Activated CD4-positive, alpha-beta T cell treated with anti-CD3 and anti-CD28 coated beads for 24 hours (primary cell): ENCODE measurements at places on chromosomes 11 and 22.

DNA sequence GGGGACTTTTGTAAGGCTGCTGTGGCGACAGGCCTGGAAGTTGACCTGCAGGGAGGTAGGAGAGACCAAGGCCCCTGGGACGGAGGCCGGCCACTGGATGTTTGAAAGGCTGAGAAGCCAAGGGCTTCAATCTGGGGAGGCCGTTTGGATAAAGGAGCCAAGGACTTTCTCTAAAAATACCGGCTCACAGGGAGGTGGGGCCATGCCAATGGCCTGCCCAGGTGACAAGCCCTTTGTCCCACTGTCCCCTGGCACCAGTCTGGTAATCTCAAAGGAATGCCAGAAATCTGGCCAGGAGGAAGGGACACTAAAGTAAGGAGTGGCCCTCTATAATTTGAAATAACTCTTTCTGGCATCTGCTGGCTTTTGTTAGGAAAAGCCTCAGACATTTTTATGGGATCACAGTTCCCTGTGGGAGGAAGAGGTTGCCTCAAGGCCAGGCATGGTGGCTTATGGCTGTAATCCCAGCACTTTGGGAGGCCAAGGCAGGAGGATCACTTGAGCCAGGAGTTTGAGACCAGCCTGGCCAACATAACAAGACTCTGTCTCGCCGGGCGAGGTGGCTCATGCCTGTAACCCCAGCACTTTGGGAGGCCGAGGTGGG is 1.9 kb upstream of the CHKA start:
- no peak for DNase-seq

GRCh38 chr22:35344956-35345690 is 35.8 kb upstream of the HMOX1 start:
- DNase-seq, result no peak

- no peak for DNase-seq
These were observed 73.6 kb downstream of the MICAL3 start for GRCh38 chr22:17950651-17951214.

GRCh38 chr11:131670876-131671275 is 300.5 kb downstream of the NTM start:
- no peak for DNase-seq

GRCh38 chr22:28562324-28562723 is 117.3 kb downstream of the TTC28 start:
- no peak for DNase-seq
